ENCODE measurements at places on chromosomes 4 and X.

- no peak for DNase-seq
These were observed 73.8 kb downstream of the SEC24D start for GRCh38 chr4:118762155-118762554.

- DNase-seq: no peak
These were observed 38.6 kb upstream of the APLN start for GRCh38 chrX:129693354-129693753.

DNA sequence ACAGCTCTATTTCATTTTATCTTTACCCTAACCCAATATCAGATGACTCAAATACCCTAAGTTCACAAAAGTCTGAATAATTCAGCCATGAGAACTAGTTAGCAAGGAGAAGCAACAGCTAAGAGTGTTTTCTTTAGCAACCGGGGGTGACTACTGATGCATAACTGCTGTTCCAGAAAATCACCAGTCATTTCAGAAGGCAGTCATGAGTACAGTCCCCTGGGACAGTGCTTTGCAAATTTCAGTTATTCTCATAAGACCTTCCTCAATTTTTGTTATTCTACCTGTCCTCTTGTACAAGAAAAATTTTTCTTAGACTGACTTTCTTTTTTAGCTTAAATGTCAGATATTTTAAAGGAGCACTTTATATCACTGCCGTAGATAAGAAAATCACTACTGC is 16.4 kb downstream of the BANK1 start:
- DNase-seq: no peak

GRCh38 chr4:101103381-101104142 is 243.8 kb downstream of the PPP3CA start:
- DNase-seq: no peak

DNA sequence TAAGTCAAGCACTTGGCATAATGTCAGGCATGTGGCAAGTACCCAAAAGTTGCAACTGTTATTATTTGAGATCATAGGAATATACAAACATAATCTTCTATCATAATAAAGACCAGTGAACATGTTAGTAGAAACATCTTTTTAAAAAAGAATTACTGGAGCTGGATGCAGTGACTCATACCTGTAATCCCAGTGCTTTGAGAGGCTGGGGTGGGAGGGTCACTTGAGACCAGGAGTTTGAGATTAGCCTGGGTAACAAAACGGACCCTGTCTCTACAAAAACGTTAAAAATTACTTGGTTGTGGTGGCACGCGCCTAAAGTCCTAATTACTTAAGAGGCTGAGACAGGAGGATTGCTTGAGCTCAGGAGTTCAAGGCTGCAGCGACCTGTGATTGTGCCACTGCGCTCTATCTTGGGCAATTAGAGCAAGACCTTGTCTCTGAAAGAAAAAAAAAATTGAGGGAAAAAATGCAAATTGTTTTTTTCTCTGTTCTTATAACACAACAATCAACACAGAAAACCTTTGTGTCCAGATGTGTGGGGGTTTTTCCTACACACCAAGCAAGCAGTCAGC is 284.3 kb downstream of the ARHGAP10 start:
- no peak for DNase-seq

- DNase-seq: no peak
These were observed 10.9 kb downstream of the SAP30 start for GRCh38 chr4:173381610-173382009.

DNA sequence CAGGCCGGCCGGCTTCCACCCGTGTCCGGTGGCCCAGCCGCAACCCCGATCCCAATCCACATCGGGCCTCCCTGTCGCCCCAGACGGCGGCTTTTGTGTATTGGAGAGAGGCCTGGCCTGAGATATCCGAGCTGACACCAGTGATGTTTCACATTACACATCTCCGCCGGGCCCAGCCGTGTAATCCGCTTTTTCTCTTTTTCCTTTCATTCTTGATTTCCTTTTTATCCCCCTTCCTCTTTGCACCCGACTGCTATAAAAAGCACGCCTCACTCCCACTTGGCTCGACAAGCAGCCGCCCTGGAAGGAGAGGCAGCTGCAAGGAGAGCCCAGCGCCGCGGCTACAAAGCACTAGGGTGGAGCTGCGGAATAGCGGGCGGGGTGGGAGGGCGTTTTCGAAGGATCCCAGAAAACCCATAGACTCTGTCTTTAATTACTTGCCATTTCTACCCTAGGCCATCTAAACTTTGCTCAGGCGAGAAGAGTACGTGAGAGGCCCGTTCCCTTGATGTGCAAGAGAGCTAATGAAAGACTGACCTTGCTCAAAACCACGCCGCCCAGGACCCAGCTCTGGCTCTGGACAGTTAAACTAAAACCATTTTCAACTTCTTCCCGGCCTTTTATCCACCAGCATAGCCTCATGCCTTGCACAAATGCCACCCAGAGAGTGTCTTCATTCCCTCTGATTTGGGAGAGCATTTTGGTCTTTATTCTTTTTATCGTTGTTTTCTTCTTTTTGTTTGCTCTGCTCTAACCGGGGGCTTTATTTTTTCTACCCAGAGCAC is 3.2 kb downstream of the PITX2 start:
- DNase-seq: no peak

DNA sequence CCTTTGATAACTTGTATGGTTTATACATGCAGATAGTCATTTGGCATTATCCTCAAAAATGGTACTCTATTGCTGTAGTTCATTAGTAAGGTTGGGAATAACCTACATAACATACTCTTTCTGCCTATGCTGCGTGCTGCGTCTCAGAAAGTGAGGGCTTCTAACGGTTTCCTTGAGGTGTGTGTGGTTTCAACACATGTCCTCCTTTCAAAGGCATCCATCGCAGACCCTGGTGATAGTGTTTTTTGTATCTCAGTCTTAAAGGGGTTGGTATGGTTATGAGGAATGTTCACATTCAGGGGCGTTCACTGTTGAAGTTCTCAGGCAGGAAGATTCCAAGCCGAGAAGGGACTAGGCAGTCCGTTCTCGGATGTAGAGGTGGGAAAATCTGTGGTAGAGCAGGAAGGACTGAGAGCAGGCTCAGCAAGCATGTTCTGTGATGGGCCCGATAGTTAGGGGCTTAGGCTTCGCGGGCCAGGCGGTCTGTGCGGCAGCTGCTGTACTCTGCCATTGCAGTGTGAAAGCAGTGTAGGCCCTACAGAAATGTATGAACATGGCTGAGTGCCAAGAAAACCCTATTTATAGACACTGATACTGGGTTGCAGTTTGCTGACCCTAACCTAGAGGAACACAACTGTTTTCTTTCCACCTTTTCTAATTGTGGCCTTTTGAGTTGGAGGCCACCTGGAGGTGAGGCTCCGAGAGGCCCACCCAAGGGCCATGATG is 123.2 kb downstream of the GPR143 start:
- DNase-seq: no peak

DNA sequence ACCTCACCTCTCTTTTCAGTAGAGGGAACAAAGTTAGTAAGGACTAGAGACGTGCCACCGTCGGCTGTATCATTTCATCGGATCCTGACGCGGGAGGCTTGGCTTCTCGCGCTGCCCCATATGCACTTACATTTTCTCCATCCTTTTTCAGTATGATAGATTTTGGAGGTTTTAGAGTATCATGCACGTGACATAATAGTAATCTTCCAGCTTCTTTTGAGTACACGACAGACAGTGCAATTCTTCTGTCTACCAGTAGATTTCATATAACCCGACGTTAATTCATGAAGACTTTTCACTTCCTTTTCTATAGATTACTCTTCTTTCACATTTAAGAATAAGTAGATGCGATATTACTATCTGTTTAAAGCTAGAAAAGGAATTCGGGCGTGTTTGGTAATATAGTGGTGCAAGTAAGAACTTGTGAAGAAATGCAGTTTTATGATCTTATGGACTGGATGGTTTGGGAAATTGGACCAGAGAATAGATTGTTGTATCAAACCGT is 1.0 kb downstream of the CDS1 start:
- DNase-seq: no peak

DNA sequence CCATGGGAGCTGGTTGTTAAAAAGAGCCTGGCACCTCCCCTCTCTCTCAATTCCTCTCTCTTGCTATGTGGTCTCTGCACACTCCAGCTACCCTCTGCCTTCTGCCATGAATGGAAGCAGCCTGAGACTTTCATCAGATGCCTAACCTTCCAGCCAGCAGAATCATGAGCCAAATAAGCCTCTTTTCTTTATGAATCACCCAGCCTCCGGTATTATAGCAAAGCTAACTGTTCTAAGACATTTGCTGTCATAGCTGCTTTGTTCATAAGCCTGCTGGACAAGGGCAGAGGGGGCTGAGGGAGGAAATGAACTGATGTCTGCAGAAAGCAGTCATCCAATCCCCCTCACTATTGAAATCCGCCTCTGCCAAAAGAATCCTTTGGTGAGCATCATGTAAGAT is 196.7 kb downstream of the ZNF330 start:
- DNase-seq: no peak

DNA sequence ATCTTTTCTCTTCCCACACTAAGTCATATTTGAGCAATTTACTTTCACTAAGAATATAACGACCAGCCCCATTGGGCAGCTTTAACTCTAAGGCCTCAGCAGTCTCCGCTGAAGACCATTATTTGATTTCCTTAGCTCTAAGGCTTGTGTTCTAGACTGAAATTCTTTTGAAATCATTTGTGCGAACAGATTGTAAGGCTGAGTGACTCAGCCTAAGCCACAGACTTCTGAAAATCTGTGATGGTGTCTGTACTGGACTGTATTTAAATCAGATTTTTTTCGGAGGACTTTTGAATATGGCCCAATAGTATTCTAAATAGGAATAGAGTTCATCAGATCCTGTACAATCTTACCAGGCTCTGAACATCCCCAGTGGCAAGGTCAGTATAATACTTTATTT is 150.3 kb upstream of the TECRL start:
- no peak for DNase-seq

- no peak for DNase-seq
These were observed 95.0 kb upstream of the FTHL17 start for GRCh38 chrX:31166832-31167231.

DNA sequence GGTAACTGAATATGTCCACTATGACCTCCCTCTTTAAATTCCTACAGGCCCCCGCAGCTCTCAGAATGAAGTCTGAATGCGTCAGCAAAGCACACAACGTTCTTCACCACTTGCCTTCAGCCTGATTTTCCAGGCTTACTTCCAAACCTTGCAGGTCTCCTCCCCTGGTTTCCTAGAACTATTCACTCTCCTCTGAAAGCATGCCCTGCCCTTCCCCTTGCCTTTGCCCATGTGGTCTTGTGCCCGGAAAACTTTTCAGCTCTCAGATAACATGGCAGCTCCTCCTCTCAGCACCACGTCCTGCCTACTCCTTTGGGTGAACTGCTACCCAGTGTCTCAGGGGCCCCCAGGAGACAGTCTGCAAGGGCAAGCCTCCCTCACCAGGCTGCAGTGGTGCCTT is 268.5 kb upstream of the LDB2 start:
- DNase-seq: no peak

DNA sequence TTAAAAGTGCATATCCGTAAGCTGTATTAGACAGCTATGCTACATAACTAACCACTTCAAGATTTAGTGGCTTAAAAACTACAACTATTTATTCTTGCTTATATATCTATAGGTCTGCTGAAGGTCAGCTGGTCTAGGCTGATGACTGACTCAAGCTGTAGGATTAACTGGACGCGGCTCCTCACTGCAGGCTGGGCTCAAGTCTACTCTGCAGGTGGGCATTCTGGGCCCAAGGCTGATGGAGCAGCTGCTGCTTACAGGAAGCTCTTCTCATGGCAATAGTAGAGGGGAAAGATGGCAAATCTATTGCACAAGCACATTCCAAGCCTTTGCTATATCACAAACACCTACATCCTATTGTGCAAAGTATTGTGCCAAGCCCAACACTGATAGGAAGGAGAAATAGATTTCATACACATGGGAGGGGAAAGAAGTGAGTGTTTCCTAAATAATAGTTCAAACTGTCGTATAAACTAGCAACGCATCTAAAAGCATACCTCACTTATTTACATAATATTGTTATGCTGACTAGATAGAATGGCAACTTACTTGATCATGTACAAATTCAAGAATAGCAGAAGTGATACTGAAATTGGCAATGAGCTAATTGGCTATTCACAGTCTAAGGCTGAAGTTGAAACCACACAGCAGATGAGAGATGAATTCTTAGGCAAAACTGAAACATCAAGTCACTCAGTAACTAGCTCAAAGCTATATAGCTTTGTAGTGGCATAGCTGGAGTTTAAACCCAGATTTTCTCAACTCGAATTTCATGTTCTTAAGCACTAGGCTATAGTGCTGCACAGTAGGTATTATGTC is 263.8 kb downstream of the NKX6-1 start:
- DNase-seq: no peak

- DNase-seq: no peak
These were observed 202.0 kb downstream of the APBB2 start for GRCh38 chr4:41012293-41012692.

- DNase-seq: no peak
These were observed 164.9 kb downstream of the DCTD start for GRCh38 chr4:182752158-182752910.

GRCh38 chr4:144213371-144213770 is 72.9 kb upstream of the GYPA start:
- no peak for DNase-seq

GRCh38 chrX:3514996-3515395 is 168.5 kb upstream of the MXRA5 start:
- no peak for DNase-seq

DNA sequence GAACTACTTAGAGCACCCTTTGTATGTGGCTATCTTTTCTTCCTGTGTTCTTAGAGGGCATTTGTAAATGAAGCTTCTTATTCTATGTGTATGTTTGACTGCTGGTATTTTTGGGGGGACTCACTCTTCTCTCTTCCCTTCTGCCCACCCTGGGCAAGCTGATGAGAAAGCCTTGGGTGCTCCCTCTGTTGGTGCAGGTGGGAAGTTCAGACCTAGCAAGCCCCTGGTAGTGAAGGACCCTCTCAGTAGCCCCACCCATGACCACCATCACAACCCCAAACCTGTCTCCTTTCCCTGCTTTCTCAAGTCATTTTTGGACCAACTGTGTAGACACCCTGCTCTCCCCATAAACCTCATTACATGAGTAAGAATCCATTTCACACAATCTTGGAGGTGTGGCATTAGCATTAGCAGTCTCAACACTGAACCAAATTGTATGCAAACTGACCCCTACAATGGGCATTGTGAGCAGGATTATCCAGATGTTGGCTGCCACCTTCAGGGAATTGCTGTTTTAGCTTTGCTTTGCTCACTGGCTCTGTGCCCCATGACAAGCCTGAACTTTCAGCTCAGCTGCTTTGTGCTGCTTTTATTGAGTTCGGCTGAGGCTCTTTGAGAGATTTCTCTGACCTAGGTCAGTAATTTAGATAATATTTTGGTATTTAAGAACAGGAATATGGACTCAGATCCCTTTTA is 27.9 kb downstream of the TRIM61 start:
- DNase-seq: no peak

DNA sequence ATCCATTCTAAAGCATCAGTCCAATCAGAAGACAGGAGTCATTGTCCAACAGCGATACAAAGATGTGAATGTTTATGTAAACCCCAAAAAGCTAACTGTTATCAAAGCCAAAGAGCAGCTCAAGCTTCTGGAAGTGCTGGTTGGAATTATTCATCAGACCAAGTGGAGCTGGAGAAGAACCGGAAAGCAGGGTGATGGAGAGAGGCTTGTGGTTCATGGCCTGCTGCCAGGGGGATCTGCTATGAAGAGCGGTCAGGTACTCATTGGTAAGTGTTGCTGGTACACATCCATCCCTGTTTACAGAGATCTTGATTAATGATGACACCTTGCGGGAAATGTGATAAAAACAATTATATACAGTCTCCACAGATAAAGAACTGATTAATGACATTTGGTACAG is 11.0 kb downstream of the INTU start:
- no peak for DNase-seq
